ENCODE measurements at places on chromosomes 7 and 10. TPM values are rescaled to one million over a fixed set of nuclear protein-coding genes. Genes with fewer than 3 reads are reported as not detected.

The ADRA2A gene
- 4.9 TPM for total RNA-seq

GRCh38 chr7:158024881-158025280 lies 562.7 kb downstream of the PTPRN2 start:
- no peaks in the 10 kb centered on the region for H3K27me3 ChIP-seq
- H3K36me3 ChIP-seq: no peaks in the 10 kb centered on the region
- H3K27ac ChIP-seq: no peak overlapping the region
- H3K4me1 ChIP-seq: no peaks in the 10 kb centered on the region

DNA sequence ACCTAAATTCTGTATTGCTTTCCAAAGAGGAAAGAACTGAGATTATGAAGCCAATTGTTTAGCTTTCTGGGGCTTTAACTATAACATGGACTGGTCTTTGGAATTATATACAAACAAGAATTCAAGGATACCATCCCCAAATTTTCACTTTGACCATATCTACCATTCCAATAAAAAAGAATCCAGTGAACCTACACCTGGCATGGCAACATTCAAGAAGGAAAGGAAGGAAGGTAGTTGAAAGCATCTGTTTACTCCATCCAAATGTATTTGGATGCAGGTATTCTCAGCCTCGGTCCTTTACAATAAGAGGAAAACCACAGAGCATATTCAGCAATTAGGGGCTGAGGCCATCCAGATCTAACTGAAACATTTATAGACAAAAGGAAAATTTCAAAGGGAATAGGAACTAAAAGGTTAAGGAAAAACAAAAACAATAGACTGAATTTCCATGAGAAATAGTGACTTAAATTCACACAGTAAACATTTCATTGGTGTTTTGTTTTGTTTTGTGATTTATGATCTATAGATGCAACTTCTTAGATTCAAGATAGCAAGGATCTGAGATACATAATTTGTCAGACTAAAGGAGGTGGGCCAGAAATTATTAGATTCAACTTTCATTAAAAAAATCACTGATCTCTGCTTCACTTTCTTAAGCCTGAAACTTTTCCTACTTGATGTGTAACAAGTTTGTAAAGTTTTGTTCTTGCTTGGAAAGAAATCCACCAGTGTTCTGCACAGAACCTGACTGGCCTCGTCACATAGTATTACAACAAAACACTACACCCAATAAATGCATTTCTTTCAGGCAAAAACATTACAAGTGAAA lies 12.7 kb downstream of the SKIDA1 start:
- H3K4me1 ChIP-seq: peaks cover 12% of the 10 kb centered on the region
- peaks cover 48% of the 10 kb centered on the region for H3K27me3 ChIP-seq
- H3K4me3 ChIP-seq: no peak overlapping the region
- DNase-seq: no peak

The FRMD4A gene
- total RNA-seq: 38.3 TPM

The MYH16 gene
- not detected for total RNA-seq

DNA sequence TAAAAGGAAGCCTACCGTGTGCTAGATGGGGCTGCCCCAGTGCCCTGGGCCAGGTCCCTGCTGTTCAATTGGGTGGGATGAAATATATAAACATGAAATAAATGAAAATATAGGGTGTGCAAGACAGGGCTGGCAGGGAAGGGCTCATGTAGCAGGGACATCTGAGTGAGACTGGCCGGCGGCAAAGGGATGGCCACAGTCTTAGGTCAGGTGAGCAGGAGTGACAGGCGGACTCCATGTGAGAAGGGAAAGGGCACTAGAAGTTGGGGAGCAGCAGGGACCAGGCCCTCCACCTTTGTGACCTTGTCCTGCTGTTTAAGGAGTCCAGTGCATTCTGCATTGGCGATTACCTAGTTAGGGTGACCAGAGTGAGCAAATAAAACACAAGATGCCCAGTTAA lies 207.6 kb upstream of the ZNF32 start:
- no peak overlapping the region for H3K4me3 ChIP-seq
- no peaks in the 10 kb centered on the region for H3K27me3 ChIP-seq
- no peaks in the 10 kb centered on the region for H3K4me1 ChIP-seq
- no peak for DNase-seq

- peaks cover 20% of the 10 kb centered on the region for H3K4me1 ChIP-seq
- peaks cover 17% of the 10 kb centered on the region for H3K36me3 ChIP-seq
- DNase-seq: no peak
- H3K4me3 ChIP-seq: no peak overlapping the region
- no peaks in the 10 kb centered on the region for H3K27me3 ChIP-seq
- H3K27ac ChIP-seq: no peak overlapping the region
Observed at GRCh38 chr10:1059902-1060301, 3.7 kb downstream of the WDR37 start.

- no peak overlapping the region for H3K4me3 ChIP-seq
- no peaks in the 10 kb centered on the region for H3K27me3 ChIP-seq
- H3K4me1 ChIP-seq: peaks cover 61% of the 10 kb centered on the region
Observed at GRCh38 chr10:17026686-17027485, 102.7 kb downstream of the CUBN start.

DNA sequence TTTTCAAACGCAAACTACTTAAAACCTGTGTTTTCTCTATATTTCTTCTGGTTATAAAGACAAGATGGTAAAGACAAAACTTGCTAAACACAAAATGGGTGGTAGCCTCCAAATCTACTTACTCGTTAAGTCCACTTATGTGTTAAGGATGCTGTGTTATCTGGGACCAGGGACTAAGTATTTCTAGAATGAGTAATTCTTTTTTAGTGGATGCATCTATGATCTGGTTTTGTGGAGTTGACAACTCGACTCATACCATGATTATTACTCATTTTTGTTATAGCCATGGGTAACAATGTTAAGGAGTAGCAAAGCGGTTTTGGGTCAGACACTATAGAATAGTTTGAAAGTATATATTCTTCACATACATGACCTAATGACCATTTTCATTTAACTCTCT lies 239.5 kb upstream of the FOXP2 start:
- no peak overlapping the region for H3K27ac ChIP-seq
- H3K4me1 ChIP-seq: no peaks in the 10 kb centered on the region
- no peak overlapping the region for H3K4me3 ChIP-seq
- no peak for DNase-seq

GRCh38 chr7:112136271-112137008 lies 69.8 kb downstream of the DOCK4 start:
- H3K36me3 ChIP-seq: no peaks in the 10 kb centered on the region
- DNase-seq: no peak

DNA sequence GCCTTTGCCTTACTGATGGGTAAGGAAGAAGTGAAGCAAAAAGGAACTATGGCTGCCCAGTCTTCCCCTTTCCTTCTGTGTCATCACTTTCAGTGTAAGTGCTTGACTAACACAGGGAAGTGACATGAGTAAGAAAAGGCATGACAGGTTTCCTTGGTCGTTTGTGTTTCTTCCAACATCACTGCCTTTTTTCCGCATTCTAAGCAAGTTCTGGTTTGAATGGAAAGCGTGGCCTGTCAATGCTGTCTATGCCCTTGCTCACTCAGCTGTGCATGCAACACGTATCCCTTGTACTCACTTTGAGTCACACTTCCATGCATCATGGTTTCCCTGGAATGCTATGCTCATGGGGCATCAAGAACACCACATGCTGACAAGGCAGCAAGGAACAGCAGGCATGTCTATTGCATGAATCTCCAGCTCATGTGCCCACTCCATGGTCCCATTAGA lies 111.8 kb downstream of the OAT start:
- no peak overlapping the region for H3K27ac ChIP-seq
- H3K4me3 ChIP-seq: no peak overlapping the region
- H3K4me1 ChIP-seq: no peaks in the 10 kb centered on the region
- no peak for DNase-seq
- no peaks in the 10 kb centered on the region for H3K36me3 ChIP-seq

- H3K36me3 ChIP-seq: no peaks in the 10 kb centered on the region
- no peaks in the 10 kb centered on the region for H3K27me3 ChIP-seq
- no peak overlapping the region for H3K27ac ChIP-seq
- H3K4me3 ChIP-seq: no peak overlapping the region
Observed at GRCh38 chr10:34761453-34761852, 53.6 kb downstream of the PARD3 start.

DNA sequence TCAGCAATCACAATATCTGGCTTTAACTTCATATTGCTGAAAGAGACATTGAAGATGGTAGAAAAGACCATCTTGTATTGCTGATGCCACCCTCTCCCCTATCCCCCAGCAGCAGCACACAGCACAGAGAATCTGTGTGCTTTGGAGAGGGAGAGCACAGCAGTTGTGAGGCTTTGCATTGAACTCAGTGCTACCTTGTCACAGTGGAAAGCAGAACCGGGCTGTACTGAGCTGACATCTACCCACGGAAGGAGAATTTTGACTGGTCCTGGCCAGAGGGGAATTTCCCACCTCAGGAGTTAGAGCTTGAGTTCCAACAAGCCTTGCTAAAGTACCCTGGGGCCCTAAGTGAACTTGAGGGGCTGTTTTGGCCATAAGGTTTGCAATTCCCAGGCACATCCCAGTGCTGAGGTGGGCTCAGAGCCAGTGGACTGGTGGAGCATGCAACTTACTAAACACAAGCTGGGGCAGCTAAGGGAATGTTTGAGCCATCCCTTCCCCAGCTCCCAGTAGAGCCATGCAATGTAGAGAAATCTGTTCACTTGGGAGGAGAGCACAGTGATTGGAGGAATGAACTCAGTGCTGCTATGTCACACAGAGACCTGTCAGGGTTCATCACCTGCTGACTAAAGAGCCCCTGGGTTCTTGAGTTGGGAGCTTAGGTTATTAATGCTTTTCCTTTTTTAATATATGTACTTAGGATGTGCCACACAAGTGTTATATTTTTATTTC lies 62.1 kb downstream of the OR13A1 start:
- no peak overlapping the region for H3K4me3 ChIP-seq
- no peaks in the 10 kb centered on the region for H3K36me3 ChIP-seq
- no peak overlapping the region for H3K27ac ChIP-seq
- H3K4me1 ChIP-seq: no peaks in the 10 kb centered on the region
- H3K27me3 ChIP-seq: no peaks in the 10 kb centered on the region

The ATOH7 gene
- not detected for total RNA-seq

GRCh38 chr10:69817078-69817581 lies 15.4 kb downstream of the COL13A1 start:
- no peak overlapping the region for H3K4me3 ChIP-seq
- no peaks in the 10 kb centered on the region for H3K27me3 ChIP-seq
- no peak overlapping the region for H3K27ac ChIP-seq
- DNase-seq: no peak

DNA sequence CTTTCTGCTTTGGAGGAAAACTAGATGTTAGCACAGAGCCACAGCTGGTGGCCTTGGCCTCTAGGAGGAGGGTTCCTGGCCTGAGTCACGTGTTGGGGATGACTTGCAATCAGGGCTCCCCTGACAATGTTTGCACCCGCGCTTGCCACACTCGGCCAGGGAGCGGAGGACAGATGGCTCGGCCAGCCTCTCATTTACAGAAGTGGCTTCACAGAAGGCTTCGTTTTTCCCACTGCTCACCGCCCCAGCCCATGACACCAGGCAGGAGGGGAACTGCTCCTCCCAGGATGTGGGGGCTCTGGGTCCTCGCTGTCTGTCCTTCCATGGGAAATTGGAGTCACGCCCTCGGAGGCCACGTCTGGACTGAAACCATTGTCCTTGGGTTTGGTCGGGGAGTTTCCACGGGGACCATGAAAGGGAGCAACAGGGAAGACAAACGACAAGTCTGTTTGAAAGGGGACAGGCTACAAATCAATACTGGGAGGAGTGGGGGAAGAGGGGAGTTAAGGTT lies 49.6 kb upstream of the UBE3C start:
- H3K27ac ChIP-seq: no peak overlapping the region
- H3K4me3 ChIP-seq: no peak overlapping the region
- H3K27me3 ChIP-seq: no peaks in the 10 kb centered on the region
- H3K4me1 ChIP-seq: no peaks in the 10 kb centered on the region

DNA sequence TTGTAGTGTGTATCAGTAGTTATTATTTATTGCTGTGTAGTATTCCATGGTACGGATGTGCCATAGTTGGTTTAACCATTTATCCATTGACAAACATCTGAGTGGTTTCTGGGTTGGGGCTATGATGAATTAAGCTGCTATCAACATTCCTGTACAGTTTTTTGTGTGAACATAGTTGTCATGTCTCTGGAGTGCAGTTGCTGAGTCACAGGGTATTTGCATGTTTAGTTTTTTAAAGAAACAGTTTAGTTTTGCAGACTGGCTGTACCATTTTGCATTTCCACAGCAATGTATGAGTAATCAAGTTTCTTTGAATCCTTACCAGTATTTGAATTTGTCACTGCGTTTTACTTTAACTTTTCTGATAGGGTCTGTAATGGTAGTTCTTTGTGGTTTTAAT lies 516.7 kb upstream of the CELF2 start:
- no peaks in the 10 kb centered on the region for H3K4me1 ChIP-seq
- no peaks in the 10 kb centered on the region for H3K27me3 ChIP-seq
- no peak overlapping the region for H3K4me3 ChIP-seq
- no peaks in the 10 kb centered on the region for H3K36me3 ChIP-seq
- DNase-seq: no peak

- no peak overlapping the region for H3K4me3 ChIP-seq
- peak overlapping the region; percentile 58 for H3K27ac ChIP-seq
- DNase-seq: no peak
- no peaks in the 10 kb centered on the region for H3K27me3 ChIP-seq
Observed at GRCh38 chr7:22867003-22867402, 44.4 kb upstream of the TOMM7 start.

- H3K27ac ChIP-seq: no peak overlapping the region
- no peak overlapping the region for H3K4me3 ChIP-seq
- no peak for DNase-seq
- H3K27me3 ChIP-seq: no peaks in the 10 kb centered on the region
- H3K4me1 ChIP-seq: no peaks in the 10 kb centered on the region
Observed at GRCh38 chr7:156220078-156220605, 407.9 kb upstream of the SHH start.

GRCh38 chr10:96577069-96577468 lies 9.7 kb downstream of the TM9SF3 start:
- H3K4me3 ChIP-seq: no peak overlapping the region
- DNase-seq: no peak
- H3K4me1 ChIP-seq: peaks cover 34% of the 10 kb centered on the region
- H3K27ac ChIP-seq: no peak overlapping the region

The FOXI2 gene
- total RNA-seq: not detected
